ENCODE measurements at places on chromosomes 12 and 14.

DNA sequence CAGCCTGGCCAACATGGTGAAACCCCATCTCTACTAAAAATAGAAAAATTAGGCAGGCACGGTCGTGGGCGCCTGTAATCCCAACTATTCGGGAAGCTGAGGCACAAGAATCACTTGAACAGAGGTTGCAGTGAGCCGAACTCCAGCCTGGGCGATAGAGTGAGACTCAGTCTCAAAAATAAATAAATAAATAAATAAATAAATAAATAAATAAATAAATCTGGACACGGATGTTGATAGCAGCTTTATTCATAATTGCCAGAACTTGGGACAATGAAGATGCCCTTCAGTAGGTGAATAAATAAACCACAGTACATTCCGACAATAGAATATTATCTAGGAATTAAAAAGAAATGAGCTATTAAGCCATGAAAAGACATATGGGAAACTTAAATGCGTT is 31.1 kb downstream of the TMEM30B start:
- no peak for DNase-seq

GRCh38 chr12:97659117-97659880 is 196.7 kb downstream of the RMST start:
- no peak for DNase-seq

GRCh38 chr12:130817804-130818203 is 21.2 kb downstream of the STX2 start:
- DNase-seq: no peak

DNA sequence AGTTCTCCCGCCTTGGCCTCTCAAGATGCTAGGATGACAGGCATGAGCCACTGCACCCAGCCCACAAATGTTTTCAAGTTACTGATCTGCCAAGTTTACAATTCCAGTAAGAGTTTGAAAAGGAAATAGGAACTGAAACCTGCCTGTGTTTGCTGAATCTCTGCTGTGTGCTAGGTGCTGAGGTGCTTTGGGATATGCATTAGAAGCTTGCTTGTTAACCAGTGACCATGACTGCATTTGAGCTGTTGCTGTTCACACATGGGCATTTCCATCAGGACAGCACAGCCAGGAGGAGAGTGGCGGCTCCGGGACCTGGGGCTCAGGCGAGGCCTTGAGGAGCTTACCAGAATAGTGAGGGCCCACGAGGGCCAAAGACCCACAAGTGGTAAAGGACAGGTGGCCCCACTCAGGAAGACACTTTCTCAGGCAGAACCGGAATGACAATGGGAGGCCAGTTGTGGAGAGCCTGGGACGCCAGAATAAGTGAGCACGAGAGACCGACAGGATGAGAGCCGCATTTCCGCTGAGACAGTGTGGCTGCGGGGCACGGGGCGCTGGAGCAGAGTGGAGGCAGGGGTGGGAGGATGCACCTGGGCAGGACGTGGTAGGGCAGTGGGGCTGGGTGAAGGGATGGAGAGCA is 54.5 kb upstream of the MMP17 start:
- no peak for DNase-seq

DNA sequence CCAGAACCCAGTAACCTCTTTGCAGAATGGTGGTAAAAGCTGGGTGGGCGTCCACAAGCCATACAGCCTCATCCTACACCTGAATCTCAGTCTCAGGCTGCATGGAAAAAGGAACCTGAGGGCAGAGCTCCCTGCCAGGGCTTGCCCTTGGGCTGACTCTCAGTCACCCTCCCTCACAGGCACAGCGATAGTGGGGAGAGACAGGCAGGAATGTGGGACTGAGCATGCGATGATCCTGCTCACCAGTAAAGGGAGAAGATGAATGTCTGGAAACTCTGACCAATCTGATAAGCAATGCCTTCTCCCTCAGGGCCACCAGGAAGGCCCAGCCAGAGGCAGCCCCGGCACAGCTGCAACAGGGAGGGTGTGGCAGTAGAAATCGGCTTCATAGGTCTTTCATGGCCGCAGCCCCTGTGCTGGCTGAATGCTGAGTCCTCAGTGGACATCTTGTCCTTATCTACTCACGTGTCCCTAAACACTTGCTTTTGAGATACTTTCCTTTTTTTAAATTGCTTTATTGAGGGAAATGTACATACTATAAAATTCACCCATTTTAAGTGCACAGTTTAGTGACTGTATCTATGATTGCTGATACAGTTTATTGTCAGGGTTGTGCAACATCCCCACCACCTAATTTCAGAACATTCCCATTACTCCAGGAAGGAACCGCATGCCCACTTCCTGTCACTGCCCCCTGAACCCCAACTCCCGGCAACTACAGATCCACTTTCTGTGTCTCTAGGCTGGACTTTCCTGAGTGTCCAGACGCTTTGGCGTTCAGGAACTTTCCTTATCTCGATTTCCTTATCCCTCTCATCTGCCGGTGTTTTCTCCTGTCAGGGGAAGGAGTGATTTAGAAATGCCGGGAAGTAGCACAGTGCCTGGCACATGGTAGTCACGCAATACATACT is 258.1 kb downstream of the PCNX1 start:
- no peak for DNase-seq

DNA sequence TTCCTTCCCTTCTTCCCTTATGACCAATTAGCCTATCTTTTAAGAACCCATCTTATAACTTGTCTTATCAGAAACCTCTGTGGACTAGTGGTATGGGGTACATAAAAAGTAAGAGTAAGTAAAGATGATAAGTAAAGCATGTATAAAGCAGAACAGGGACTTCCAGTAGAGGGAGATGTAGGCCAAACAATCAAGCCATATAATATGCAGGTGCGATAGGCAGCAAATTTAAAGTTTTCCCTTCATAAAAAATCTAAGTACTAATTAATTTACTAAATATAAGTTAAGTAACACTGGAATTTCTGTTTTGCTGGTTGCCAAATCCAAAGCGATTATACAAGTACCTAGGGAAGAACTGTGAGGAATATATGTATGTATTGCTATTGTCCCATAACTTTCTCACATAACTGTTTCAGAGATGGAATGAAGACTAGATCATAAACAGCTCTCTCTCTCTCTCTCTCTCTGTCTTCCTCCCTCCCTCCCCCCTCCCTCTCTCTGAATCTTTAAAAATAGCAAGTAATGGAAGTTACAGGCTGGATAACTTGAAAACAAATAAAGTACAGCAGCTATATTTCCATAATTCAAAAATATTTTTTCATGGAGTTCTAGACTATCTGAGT is 25.7 kb downstream of the METTL25 start:
- no peak for DNase-seq

DNA sequence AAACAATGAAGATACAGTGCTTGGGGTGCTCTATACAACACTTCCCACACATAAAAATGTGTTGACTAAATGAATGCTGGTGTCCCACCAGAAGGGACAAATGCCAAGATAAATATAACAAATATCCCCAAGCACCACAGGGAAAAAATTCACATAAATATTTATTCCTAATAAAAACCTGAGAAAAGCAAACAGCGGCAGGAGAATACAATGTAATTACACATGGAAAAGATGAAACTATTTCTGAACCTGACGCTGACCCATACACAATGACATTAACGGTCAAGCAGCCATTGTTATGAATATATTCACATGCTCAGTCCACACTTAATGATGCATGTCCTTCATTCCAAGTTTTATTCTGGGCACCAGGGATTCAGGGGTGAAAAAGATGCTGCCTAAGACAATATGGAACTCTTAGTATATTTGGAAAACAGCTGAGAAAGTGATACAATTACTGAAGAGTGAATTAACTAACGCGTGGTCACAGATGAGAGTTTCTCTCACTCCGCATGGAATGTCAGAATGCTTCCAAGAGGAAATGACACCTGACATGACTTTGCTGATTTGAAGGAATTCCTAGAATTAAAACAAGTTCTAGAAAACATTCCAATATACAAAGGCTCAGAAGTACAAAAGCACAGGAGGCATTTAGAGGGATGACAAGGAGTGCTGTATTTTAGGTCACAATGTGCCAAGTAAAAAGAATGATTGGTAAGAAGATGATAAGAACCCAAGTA is 27.9 kb upstream of the PTPRR start:
- no peak for DNase-seq

DNA sequence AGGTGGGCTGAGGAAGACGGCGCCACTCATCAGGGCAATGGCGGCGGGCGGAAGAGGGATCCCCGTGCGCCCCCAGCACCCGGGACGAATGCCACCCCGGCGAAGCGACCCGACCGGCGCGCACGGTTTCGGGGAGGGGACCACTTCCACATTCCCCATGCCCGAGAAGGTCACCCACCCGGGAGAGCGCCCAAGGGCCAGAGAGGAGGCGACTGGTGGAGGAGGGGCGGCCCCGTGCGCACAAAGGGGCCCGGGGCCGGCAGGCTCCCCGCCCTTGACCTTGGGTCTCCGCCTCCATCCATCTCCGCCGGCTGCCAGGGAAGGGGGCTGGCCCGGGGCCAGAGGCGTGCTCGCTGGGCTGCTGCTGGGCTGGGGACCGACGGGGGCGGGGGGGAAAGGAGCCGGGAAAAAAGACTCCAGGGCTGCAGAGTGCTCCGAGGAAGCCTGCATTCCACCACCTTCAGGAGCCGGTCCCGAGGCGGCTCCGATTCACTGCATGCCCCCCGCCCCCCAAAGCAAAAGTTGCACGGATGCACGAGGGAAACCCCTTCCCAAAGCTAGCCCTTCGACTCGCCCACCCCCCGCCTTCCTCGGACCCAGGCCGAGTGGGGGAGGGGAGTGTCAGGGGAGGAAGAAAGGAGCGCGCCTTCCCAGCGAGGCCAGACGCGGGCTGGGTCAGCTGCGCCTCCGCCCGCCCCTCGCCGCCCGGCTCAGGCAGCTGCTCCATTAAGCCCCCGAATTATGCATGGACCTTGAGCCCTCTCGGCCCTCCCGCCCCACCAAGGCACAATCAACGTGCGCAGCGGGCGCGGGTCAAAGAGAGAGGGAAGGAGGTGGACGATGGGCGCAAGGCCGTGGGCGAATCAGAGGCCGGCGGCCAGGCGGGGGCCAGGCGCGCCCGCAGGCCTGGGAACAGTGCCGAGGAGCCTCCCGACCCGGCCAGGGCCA is 26.2 kb downstream of the BCL11B start:
- no peak for DNase-seq

DNA sequence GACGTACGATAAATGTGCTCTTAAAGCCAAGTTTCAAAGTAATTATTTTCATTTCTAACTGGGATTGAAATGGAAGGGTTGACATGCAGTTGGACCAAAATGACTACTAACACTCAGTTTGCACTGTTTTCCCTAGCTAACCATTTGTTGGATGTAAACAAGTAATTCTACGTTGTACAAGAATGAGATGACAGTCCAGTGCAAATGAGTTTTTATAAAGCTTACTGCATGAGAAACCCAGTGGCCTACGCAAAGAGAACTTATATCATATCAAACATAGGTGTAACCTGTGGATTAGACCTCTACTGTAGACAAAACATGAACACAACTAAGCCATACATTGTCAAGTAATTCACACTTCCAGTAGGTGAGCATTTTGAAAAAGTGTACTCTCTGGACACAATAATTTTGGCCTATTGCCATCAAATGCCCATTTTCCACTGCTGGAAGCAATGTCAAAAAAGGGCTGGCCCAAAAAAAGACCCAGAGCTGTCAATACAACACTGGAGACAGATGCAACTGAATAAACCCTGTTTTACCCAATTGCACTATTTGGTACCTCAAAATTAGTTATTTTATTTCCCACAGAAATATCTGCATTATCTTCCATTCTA is 12.8 kb downstream of the SLC38A2 start:
- no peak for DNase-seq

- DNase-seq: no peak
Observed at GRCh38 chr12:41213107-41213506, 25.0 kb downstream of the PDZRN4 start.

DNA sequence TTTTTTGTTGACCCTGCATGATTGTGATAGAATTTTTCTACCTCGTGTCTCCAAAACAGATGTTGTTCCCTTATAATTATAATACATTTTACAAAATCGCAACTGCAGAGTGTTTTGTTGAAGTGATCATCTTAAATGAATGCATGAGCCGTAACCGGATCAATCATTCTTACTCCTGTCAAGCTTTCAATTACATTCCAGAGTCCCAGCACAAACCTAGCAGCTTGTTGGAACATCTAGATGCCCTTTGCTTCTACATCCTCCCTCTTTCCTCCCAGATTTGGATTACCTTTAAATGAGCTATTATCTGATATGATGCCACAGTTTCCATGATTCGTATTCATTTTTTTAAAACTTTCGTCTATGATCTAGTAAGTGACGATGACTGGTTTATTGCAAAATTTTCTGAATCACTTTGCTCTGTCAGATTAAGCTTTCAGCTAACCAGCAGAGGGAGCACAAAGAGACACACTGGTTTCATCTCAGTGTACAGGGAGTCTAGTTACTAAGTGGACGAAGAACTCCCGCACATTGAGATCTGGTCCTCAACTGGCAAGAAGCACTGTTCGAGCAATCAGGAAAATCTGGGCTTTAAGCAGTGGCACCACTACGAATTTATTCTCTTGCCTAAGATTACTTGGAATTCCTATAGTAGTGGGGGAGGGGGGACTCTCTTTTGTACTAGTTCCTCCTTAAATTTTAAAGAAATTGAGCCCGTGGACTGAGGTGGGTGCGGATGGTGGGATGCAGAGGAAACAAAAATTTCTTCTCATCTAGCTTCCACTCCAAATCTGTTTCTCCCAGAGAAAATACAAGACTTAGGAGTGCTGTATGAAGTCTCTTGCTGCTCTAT is 40.9 kb downstream of the TSHR start:
- no peak for DNase-seq

GRCh38 chr12:127809275-127809674 is 457.7 kb upstream of the TMEM132C start:
- DNase-seq: no peak

DNA sequence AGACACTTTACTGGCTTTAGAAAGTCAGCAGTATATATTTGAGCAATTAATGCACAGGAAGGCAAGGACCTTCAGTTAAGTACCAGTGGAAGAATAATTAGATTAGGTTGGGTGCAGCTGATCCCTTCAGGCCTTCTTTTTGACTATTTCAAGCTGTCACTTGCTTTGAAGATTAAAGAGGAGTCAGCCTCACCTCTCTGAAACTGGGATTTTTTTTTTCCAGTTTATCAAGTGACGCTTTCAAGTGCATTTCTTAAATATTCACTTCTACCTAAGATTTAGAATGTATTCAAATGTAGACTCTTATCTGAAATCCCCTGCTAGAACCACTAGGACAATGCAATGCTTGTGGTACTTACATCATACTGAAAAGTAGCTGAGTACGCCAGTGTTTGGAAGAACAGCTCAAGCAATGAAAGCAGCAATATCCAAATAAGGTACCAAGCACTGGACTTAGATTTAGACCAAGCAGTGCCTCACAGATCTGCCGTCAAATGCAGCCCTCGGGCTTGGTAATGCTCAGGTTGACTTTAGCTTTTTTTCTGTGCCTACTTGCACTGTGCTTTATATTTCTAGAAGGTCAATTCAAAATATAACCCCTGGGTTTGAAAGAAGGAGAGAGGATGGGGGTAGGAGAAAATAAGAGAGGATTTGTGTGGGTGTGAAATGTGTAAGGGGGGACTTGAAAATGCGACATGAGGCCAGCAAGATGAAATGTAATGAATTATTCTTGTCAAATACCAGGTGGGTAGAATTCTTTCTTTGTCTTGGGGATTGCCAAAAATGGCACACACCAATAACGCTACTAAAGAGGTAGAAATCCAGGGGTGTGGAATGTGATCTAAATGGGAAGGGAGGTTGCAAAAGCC is 3.7 kb upstream of the FERMT2 start:
- DNase-seq: no peak

All from breast epithelium (tissue), 4 donors.